Putamen (tissue), 1 donor: ENCODE measurements at places on chromosomes 7 and 10.

GRCh38 chr10:128610113-128610512, 483.9 kb upstream of the MKI67 start:
- no peak for DNase-seq

DNA sequence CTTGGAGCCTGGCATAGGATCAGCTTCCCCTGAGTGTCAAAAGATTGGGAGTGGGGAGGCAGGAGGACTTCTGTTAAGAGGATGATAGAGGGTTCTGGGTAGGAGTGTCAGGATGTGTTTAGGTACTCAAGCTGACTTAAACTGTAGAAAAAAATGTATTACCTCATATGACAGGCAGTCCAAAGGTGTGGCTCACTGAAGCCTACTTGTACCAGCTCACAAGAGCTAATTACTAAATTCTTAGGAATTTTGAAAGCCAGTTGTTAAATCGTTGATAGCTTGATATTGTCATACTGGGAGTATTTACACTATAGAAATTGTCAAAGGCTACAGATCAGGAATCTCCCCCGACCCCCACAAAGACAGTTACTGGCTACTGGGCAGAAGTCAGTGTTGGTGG, 32.1 kb downstream of the FAS start:
- DNase-seq, result no peak

GRCh38 chr10:97875391-97875790, 25.7 kb downstream of the GOLGA7B start:
- no peak for DNase-seq

DNA sequence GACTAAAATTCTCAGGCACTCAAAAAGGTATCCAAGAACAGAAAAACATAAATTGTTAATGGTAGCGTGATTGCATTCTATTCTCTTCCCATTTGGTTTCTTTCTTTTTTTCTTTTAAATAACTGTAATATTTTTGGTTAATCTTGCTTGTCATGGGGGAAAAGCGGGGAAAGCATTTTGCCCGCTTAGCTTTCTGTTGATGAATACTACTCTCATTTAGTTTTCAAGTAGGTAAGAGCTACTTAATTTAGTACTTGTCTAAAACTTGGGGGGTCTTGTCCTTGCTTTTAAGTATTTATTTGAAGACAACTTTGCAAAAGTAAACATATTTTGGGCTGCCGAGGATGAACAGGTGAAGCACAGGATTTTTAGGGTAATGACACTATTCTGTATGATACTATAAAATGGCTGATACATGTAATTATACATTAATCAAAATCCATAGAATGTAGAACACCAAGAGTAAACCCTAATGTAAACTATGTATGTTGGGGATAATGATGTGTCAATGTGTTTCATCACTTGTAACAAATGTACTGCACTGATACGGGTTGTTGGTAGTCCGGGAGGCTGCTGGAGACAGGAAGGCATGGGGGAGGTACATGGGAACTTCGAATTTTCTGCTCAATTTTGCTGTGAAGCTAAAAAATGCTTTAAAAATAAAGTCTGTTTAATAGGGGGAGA, 1.7 kb downstream of the TES start:
- no peak for DNase-seq

DNA sequence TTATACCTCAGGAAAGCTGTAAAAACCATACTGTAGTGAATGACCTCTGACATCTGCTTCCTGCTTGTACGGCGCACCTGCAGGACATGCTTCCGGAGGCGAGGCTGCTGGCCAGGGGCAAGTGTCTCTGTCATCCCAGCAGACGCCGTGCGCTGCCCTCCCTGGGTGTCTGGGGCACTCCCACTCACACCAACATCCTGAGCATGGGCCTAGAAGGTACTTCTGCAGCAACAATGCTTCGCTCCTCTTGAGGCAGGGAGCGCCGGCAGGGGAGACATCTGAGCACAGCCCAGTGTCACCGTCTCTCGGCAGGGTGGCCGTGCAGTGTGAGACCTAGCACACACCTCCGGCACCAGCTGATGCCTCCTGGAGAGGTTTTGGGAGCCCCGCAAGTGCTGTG, 269.2 kb downstream of the MAD1L1 start:
- no peak for DNase-seq

GRCh38 chr7:1899951-1900762, 230.1 kb downstream of the ELFN1 start:
- no peak for DNase-seq

GRCh38 chr10:22666287-22667092, 47.9 kb downstream of the PIP4K2A start:
- no peak for DNase-seq

- no peak for DNase-seq
These were observed 127.2 kb downstream of the CELF2 start for GRCh38 chr10:11144626-11145494.

DNA sequence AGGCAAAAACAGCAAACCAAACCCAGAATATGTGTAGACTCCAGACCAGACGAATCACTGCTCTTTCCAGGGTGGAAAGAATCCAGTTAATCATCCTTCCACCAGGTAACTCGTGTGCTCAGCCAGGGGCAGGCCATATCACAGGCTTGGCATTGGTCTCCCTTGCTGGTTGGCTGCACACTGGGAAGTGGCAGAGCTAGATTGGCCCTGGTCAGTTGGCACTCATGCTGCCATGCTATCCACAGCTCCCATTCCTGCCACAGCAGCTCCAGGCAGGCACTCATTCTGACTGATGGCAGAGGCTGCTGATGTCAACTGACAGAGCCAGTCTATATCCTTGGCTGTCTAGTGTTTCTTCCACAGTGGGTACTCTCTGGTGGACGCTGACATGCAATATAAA, 9.7 kb upstream of the GDF10 start:
- DNase-seq, result no peak

DNA sequence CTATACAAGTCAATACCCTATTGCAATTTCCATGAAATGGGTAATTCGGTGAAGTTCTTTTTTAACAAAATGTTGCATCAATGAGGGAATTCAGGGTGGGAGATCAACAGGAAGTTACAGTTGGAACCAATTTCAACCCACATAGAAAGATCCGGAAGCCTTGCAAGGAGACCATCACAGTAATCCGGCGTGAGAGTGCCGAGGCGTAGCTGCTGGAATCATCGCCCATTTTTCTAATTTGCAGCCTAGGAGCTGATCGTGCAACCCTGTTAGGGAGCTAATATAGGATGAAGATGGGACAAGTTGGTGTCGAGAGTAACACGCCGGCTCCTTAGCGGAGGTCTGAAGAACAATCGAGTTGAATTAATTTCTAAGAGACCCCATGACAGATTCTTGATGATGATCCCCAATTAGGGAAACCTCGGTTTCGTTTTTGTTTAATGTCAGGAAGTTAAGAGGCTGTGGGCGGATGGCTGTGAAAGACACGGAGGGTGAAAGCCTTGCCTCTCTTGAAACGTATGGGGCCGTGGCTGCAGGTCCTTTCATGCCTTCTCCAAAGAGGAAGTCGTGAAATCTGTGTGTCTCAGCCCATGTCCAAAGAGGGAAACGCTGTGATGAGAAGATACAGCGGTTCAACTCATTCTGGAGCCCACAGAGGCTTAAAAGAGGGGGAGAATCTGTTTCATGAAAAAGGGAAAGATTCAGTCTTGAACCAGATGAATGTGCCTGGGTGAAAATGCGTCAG, 51.2 kb upstream of the CARD11 start:
- DNase-seq, result no peak

GRCh38 chr7:85471740-85472139, 284.9 kb upstream of the SEMA3D start:
- no peak for DNase-seq

GRCh38 chr7:140330128-140330527, 68.2 kb downstream of the SLC37A3 start:
- DNase-seq, result no peak

- no peak for DNase-seq
These were observed 19.8 kb upstream of the RASSF4 start for GRCh38 chr10:44939691-44940401.

GRCh38 chr7:41437257-41438196, 265.4 kb downstream of the INHBA start:
- no peak for DNase-seq
